ENCODE measurements at places on chromosomes 12 and 14.

DNA sequence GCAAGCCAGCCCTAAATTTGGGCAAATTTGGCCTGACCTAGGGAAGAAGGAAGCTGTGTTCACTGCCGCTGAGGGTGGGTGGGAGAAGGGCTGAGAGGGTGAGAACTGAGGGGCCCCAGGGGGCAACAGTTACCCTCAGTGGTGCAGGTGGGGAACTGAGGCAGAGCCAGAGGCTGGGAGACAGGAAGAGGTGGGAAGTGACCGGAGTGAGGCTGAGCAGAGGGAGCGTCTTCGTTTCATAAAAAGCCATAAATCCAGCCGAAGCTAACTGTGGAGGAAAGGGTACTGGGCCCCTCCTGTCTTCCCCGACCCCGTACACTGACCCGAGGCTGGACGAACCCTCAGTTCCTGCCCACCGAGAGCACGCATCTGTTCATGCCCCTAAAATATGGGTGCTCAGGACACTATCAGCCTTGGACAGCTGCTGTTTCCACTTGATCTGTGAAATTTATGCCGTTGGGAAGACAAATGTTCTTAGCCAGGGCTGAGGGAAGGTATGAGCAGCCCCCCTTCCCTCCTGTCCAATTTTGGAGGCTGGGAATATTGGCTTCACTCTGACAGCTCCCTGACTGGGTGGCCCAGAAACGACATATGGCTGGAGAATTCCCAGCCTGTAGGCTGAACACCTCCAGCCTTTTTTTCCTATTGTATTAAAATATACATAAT lies 116.5 kb downstream of the KIF26A start:
- DNase-seq = no peak

DNA sequence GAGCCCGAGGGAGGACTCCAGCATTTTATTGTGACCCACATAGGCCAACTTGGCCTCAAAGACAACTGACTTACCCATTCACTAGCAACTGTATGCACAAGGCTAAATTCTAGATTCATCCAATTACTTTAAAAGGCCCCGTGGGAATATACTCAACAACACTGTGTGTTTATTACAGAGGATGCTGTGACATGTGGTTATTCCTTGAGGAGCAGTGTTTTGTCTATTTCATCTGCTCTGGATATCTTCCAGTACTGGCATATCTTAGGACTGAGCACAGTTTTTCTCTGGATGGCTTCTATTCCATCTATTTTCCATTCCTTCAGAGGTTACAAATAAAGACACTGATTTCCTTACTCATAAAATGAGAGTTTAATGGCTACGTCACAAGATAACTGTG lies 87.2 kb upstream of the KRAS start:
- no peak for DNase-seq

- DNase-seq = no peak
Measured at GRCh38 chr14:68569970-68570409, 222.9 kb downstream of the ZFP36L1 start.

- DNase-seq = no peak
Measured at GRCh38 chr12:106072751-106073150, 66.0 kb downstream of the NUAK1 start.

- no peak for DNase-seq
Measured at GRCh38 chr12:125552295-125552694, 487.1 kb downstream of the AACS start.

DNA sequence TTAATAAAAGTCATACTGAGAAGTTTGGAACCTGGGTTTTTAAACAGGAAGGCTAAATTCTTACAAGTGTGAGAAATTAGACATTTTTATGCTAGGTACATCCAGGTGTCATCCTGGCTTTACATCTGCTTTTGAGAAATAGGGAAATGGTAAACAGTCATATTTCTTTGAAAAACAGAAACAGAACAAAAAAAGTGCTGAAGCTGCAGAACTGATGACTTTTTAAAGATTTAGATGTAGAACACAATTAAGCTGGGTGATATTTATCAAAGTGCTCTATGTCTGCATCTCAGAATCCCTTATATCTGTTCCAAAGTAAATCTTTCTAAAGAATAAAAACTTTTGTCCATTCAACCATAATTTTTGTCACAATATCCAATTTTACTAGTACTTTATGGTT lies 282.9 kb upstream of the ATXN7L3B start:
- no peak for DNase-seq

DNA sequence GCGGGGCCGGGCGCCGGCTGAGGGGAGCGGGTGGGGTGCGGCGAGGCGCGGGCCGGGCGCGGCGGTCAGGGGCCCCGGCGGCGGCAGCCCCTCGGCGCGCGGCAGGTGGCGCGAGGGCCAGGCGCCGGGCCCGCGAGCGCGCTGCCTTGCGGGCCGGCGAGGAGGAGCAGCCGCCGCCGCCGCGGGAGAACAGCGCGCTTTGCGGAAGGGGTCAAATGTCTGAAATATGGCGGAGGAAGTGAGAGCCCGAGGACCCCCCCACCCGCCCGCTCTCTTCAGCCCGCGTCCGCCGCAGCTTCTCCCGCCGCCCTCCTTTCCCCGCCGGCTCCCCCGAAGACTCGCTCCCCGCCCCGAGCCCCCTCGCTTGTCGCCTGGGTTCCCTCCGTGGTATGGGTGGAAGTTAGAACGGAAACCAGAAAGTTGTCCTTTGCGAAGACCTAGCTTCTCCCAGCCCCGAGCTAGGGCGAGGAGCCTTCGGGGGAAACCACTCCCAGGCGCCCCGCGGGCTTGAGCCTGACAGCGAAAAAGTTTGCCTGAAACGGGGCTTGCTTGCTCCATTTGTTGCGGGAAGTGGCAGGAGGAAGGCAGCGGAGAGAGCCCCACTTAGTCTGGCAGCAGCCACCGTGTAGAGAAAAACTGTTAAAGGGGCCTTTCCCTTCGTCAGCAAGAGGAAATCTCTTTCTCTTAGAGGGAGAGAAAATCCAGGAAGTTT lies 551 bp downstream of the RAP1B start:
- peak; percentile 47 for DNase-seq

DNA sequence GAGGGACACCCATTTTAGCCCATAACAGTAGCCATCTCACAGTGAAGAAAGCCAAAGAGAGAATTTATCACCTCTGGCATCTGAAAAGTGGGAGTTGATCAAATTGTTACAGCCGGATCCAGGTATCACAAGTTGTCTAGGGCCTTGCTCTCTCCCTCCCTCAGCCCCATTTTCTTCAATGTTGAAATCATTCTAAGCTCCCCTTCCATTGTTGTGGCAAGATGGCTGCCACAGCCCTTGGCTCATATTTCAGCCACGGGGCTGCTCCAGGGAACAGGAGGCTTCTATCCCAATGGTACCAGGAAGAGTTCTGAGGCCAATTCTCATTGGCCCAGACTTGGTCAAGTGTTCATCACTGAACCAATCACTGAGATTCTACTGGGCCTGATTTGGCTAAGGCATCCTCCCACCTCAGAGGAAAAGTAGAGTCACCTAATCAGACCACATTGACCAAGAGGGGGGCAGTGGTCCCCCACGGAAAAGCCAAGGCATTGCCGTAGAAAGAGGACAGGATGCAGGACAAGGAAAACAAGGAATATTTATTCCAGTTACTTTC lies 106.2 kb downstream of the GPATCH2L start:
- no peak for DNase-seq
